ENCODE measurements at places on chromosomes 13 and 19.

DNA sequence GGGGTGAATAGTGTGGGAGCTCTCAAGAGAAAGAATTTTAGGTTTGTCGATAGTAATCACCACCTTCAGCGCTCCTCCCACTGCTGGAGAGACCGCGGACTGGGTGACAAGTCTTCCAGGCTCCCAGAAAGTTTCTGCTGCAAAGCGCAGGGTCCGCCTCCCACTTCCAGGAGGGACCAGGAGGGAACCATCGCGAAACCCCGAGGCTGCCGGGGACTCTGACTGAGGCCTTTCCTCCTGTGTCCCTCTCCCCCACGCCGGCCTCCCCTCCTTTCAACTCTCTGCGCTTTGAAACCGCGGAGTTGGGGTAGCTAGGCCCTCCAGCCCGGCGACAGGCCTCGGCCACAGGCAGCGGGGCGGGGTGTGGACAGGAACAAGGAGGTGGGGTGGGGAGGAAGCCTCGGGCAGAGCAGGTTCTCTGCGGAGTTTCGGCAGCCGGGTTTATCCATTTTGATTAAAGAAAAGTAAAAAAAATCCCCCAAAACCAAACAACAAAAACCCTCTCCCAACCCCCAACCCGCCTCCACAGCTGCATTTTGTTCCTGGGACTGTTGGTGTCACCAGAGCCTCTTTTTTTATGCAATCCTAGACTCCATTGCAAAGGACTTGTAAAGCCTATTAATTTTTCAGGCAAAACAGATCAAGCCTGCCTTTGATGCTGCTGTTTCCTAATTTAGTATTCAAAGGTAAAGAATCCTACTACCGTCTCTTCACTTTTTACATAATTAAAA lies 157.2 kb downstream of the TM9SF2 start:
- peak; percentile 62 for DNase-seq

- DNase-seq = no peak
These were observed 1.3 kb downstream of the CDX2 start for GRCh38 chr13:27967736-27968315.

- no peak for DNase-seq
These were observed 226.6 kb downstream of the MZT1 start for GRCh38 chr13:72500851-72501250.

- DNase-seq = peak; percentile 94
These were observed 2.4 kb upstream of the NTN5 start for GRCh38 chr19:48674921-48675824.

GRCh38 chr13:39099231-39099630 lies 61.0 kb downstream of the NHLRC3 start:
- no peak for DNase-seq
